ENCODE measurements at places on chromosomes 13 and 19.

GRCh38 chr13:112750570-112750969 is 60.7 kb downstream of the ATP11A start:
- no peak for DNase-seq

- no peak for DNase-seq
Observed at GRCh38 chr19:1407528-1408299, at the start of gene DAZAP1. Gene DAZAP1, plus strand, starts transcription at chr19:1407586. Its CDS starts 188 bp downstream, at chr19:1407774.

DNA sequence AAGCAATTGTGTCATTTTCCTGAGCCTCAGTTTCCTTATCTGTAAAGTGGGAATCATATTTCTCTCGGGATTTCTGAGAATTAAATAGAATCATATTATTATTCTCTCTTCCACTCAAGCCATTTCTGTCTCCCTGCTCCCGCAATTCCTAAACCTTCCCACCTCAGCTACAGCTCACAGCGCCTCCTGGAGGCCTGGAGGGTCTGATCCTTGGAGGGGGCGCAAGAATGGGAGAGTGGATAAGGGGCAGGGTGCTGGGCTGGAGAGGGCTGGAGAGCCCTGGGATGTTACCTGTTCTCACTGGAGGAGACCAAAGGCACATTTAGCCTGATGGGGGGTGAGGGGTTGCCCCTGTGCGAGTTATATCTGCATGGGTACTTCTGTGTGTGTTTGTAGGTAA is 31.1 kb upstream of the CYP2S1 start:
- no peak for DNase-seq

DNA sequence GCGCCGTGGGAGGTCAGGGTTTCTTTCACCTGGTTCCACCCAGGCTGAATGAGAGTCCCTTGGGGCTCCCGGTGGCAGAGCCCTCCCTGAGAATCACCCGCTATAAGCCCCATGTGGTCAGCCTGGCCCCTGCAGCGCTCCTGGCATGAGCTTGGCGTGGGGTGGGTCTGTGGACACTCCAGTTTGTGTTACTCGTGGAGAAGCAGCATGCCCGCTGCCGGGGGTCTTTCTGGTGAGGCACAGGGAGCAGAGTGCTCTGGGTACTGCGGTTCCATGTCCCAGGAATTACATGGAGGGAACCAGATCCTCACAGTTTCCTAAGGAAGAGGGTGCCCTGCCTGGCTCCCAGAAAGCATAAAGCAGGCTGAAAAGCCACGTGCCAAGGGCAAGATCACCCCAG is 62.2 kb downstream of the SMARCA4 start:
- no peak for DNase-seq

- peak; percentile 98 for DNase-seq
Observed at GRCh38 chr13:28718543-28719226, at the start of gene SLC46A3. Gene SLC46A3, minus strand, starts transcription at chr13:28718970. Its CDS starts 972 bp downstream, at chr13:28717998.

GRCh38 chr13:111662451-111662850 is 342.0 kb downstream of the TEX29 start:
- no peak for DNase-seq

DNA sequence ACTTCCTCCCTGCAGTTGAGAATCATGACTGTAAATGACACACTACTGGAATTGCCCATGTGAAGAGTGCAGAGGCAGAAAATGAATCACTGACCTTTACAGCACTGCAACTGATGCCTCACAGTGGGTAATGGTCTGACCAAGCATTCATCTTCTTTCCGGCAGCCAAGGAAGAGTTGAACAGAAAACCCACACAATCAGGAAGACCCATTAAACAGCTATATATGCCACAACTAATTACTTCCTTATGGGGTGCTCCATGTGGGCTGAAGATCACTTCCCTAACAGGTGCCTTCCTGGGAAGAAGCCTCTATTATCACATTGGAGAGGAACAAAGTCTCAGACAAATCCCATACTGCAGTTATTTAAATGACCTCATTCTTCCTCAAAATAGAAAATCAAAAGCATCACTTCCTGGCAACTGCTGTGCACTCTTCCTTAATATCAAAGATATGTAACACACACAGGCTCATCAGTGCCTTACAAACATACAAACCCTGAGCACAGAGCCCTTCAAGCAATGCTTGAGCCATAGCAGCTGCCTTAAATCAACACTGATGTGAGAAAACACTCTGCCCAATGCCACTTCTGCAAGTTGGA is 45.8 kb downstream of the RUBCNL start:
- peak; percentile 99 for DNase-seq

GRCh38 chr13:28679628-28680027 is 20.7 kb downstream of the POMP start:
- DNase-seq: no peak

DNA sequence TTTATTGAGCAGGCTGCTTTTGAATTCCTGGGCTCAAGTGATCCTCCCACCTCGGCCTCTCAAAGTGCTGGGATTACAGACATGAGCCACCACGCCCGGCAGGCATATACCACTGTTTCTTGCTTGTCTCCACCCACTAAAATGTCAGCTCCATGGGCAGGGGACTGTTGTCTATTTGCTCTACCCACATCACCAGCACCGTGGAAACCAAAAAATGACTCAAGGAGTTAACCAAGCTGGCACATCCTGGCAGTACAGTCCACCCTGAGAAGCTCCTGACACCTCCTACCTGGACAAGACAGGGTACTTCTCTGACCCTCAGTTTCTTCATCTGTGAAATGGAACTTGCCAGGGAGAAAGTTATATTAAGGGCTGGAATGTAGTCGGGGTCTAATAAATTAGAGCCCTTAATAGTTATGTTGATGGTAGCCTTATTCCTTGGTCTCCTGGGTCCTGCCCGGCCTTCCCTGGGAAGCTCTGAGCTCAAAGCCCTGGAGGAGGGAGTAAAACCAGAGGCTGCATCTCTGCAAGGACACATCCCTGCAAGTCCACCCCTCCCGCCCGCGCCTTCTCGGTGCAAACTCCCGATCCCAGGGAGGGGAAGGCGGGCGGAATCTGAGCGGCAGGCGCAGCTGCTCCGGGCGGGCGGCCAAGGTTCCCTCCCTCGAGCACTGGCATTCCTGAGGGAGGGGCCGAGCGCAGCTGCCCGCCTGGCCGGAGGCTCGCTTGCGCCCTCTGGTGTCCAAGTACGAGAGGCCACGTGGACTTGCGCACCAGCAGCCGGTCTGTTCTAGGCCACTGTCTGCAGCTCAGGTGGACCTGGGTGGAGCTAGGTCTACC is 14.1 kb downstream of the RDH8 start:
- DNase-seq: peak; percentile 74

GRCh38 chr13:106520251-106521054 is 15.0 kb downstream of the EFNB2 start:
- DNase-seq: no peak

DNA sequence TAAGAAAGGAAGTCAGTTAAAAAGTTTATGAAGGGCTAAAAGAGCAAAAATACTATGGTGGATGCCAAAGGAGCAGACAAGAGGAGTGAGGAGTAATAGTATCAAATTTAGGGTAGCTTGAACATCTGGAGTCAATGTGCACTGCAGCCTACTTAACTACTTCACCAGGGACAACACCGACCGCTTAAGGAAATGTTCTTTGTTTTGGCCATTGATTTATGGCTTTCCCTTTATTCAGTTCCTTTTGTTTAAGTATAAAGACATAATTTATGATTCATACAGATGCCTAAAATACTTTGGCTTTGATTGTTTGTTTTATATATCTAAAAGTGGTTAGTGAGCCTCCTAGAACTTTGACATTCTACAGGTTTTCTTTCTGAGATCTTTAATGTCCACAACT is 276.3 kb upstream of the PRR20A start:
- DNase-seq: no peak

DNA sequence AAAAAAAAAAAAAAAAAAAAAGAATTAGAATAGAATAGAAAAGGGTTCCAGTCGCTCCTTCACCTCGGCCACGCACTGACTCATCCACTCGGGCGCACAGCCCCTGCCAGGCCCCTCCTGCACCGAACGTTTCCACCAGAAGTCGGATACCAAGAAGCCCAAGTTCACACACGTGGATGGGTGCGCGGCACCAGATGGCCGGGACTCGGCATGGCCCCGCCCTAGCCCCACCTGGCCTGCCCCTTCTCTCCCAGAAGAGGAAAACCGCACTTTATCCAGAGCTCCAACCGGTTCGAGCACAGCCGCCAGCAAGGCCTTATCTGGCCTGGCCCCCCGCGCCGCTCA is 5.9 kb downstream of the PRR36 start:
- DNase-seq: no peak

- no peak for DNase-seq
Observed at GRCh38 chr19:45560686-45561085, 23.9 kb downstream of the OPA3 start.

- DNase-seq: no peak
Observed at GRCh38 chr13:70206671-70207070, 98.4 kb upstream of the KLHL1 start.

GRCh38 chr13:78033509-78033908 is 114.9 kb upstream of the EDNRB start:
- DNase-seq: no peak

DNA sequence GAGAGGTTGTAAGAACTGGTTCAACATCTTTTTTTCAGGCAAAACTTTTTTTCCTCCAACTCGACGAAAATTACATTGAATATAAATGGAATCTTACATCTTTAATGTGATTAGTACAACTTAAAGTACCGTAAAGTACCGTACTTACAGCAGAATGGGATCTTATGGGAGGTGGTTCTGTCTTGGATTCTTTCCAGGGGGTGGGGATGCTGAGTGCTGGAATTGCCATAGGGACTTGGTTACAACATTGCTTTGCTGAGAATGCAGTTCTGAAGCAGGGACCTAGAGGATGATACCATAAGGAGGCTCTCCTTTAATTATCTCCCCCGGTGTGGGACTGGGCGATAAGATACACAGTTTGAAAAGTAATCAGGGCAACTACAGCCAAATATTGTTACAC is 186.4 kb downstream of the KLF5 start:
- no peak for DNase-seq

GRCh38 chr19:4494691-4495064 is 22.6 kb downstream of the HDGFL2 start:
- no peak for DNase-seq

GRCh38 chr19:11018763-11019162 is 57.9 kb downstream of the SMARCA4 start:
- no peak for DNase-seq

DNA sequence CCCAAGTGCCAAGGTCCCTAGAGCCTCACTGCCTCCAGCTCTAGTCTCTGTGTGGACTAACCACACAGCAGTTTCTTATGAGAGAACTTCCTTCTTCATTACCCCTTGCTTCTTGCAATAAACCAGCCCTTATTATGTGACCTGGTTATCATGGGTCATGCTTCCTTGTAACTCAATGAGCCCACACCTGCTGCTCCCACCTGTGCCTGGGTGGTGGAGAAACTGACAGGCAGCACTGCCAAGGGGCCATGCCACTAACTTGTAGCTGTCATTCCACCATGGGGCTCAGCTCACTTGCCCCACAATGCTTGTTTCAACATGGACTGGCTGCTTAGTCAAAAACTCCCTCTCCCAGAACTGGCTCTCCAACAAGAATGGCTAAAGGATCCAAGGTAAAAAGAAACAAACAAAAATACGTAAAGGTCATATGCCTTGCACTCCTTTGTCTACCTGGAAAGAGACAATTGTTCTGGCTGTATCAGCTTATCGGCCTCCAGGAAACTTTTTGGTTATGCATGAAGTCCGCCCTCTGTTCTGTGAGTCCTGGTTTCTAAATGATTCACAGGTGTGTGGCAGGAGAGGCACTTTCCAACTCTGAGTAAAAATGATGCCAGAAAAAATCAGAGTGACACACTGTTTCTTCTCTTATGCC is 446.4 kb downstream of the COG6 start:
- no peak for DNase-seq

GRCh38 chr19:55358943-55359908 is 3.8 kb downstream of the GARIN5B start:
- no peak for DNase-seq

- no peak for DNase-seq
Observed at GRCh38 chr19:4266253-4267000, 12.6 kb upstream of the SHD start.

DNA sequence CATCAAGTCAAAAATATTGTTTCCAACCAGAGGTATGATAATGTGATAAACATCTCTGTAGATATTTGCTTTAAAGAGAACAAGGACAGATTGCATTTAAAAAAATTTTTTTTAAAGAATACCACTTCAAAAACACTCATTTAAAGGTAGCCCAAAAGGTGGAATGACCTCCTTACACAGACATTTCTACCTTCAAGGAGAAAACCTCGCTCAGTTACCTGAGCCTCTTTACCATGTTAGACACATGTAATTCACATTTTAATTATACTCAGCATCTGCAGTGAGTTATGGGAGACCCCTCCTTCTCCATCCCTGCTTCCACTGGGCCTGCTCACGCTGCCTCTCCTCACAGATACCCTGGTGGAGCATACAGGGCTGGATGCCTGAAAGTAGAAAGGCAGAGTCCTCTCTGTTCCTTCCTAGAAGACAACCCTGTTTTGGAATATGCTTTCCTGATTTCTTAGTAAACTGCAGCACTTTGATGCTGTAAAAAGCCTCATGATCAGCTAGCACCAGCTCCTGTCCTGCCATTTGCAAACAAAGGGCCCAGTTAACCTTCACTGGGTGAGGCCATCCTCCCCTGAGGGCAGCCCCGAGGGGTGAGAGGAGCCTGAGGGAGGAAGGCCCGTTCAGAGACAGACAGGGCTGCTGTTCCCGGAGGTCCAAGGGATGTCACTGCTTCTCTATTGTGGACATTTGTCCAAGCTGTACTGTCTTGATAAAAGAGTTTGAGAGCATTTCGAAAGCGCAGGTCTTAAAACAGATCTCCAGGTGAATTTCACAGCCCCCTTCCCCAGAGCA is 117.8 kb downstream of the IRS2 start:
- DNase-seq: no peak

GRCh38 chr13:106588367-106588766 is 20.4 kb upstream of the ARGLU1 start:
- no peak for DNase-seq

Data from CD14-positive monocyte (primary cell).